ENCODE measurements at places on chromosomes 6 and 20. TPM values are rescaled to one million over a fixed set of nuclear protein-coding genes. Genes with fewer than 3 reads are reported as not detected.
A peak's percentile ranks its signal among the peaks of the same experiment; 100 is the strongest.

GRCh38 chr20:44946271-44946852 is 13.8 kb downstream of the TOMM34 start:
- no peaks in the 10 kb centered on the region for H3K4me1 ChIP-seq
- H3K4me3 ChIP-seq: no peak overlapping the region
- no peaks in the 10 kb centered on the region for H3K27me3 ChIP-seq
- H3K36me3 ChIP-seq: peaks cover 37% of the 10 kb centered on the region
- no peak for DNase-seq
- H3K27ac ChIP-seq: no peak overlapping the region

The UNC93A gene
- not detected for total RNA-seq

GRCh38 chr6:72524011-72524645 is 97.7 kb upstream of the KCNQ5 start:
- no peaks in the 10 kb centered on the region for H3K4me1 ChIP-seq
- H3K36me3 ChIP-seq: no peaks in the 10 kb centered on the region
- no peak overlapping the region for H3K27ac ChIP-seq
- H3K27me3 ChIP-seq: no peaks in the 10 kb centered on the region

The C20orf204 gene
- total RNA-seq: 0.85 TPM

DNA sequence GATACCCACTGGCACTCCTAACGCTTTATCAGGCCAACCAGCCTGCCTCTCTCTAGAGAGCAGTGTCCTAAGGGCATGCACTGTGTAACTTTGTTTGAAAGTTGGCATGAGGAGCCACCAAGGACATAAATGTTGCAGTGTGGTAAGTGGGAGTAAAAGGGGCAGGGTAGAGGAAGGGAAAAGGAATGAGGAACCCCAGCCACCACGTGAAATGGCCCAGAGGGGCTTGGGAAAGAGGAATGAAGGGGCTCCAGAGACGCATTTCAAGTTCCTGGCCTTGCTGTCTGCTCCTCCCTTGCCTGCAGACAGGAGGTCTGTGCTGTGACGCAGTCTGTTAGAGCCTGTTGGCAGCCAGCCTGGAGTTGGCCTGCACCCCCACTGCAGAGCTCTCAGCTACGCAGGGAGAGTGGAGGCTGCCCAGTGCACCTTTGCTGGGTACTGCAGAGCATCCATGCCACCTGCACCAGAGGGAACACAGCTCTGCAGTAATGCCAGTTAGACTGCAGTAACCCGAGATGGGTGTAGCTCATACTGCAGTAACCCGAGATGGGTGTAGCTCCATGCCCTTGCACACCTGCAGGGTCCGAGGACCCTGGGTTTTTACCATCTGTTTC is 86.8 kb upstream of the SNAP25 start:
- peaks cover 20% of the 10 kb centered on the region for H3K4me1 ChIP-seq
- H3K36me3 ChIP-seq: no peaks in the 10 kb centered on the region
- peak; percentile 66 for DNase-seq
- H3K27ac ChIP-seq: no peak overlapping the region
- no peaks in the 10 kb centered on the region for H3K27me3 ChIP-seq

The C20orf144 gene
- total RNA-seq: 0.66 TPM

- no peak overlapping the region for H3K4me3 ChIP-seq
- H3K36me3 ChIP-seq: no peaks in the 10 kb centered on the region
- H3K27ac ChIP-seq: no peak overlapping the region
- H3K4me1 ChIP-seq: peaks cover 16% of the 10 kb centered on the region
- DNase-seq: no peak
Observed at GRCh38 chr6:138103871-138104270, 3.3 kb downstream of the PERP start.

GRCh38 chr6:166744223-166745134 is 117.4 kb upstream of the RPS6KA2 start:
- no peak overlapping the region for H3K4me3 ChIP-seq
- no peaks in the 10 kb centered on the region for H3K36me3 ChIP-seq
- no peaks in the 10 kb centered on the region for H3K27me3 ChIP-seq
- H3K4me1 ChIP-seq: peaks cover 11% of the 10 kb centered on the region
- H3K27ac ChIP-seq: no peak overlapping the region

DNA sequence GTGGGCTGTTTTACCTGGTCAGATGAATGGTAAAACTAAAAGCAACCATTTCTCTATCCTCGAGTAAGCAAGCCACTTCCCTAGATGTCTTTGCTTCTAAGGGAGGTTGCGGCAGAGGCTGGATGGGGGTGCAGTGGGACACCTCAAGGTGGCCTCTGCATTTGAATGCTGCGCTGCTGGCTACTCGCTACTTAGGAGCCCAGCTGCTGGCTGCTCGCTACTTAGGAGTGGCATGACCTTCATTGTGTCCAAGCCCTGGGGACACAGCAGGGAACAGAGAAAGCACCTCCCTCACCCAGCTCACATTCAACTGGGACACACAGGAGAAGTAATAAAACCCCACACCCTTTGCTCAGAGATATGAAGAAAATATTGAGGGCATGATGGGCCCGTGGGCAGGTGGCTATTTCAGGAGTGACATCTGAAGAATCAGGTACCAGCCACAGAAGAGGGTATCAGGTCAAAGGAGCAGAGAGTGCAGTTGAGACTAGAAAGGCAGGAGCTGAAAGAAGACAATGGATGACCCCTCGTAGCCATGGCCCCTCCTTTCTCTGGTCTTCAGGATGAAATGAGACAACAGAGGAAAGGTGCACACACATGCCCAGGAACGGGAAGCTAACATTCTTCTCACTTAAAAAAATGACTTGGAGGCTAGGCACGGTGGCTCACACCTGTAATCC is 149.4 kb downstream of the ZMYND8 start:
- H3K27ac ChIP-seq: peak overlapping the region; percentile 86
- H3K4me3 ChIP-seq: peak overlapping the region; percentile 22
- DNase-seq: peak; percentile 47
- no peaks in the 10 kb centered on the region for H3K27me3 ChIP-seq
- H3K4me1 ChIP-seq: peaks cover 18% of the 10 kb centered on the region

DNA sequence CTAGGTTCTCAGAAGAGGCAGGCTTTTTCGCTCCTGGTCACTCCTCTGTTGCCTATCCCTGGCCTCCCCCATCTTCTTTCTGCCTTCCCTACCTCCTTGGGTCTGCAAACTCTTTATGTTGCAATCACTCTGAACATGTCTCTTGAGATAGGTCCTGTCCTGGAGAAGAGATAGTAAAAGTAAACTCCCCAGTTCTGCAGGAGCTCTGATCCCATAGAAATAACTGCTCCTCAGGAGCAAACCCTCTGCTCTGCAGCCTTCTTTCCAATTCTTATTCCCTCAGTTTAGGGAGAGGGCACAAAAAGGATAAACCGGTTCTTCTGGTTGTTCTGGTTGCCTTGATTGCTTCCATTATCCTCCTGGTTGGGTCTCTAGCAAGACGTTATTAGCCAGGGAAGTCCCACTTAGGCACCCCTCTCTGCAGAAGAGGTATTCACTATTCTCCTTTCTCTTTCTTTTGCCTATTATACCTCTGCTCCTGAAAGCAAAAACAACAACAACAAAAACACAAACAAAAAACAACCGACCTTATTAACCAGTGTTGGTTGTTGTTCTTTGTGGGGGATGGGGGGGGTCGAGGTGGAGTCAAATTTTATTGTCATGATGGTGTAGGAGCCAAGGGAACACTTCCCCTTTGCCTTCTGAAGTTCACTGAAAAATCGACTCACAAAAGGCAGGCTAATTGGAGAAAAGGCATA is 973 bp downstream of the TRIM38 start:
- H3K27ac ChIP-seq: no peak overlapping the region
- DNase-seq: peak; percentile 93
- 0 out of 2 replicates have a peak, but pooled peaks cover 11% of the 10 kb centered on the region for H3K36me3 ChIP-seq
- peaks cover 51% of the 10 kb centered on the region for H3K4me1 ChIP-seq
- peak overlapping the region; percentile 40 for H3K4me3 ChIP-seq
- peaks cover 21% of the 10 kb centered on the region for H3K27me3 ChIP-seq

- no peak for DNase-seq
- peaks cover under 1% of the 10 kb centered on the region for H3K4me1 ChIP-seq
- no peak overlapping the region for H3K27ac ChIP-seq
- no peak overlapping the region for H3K4me3 ChIP-seq
- no peaks in the 10 kb centered on the region for H3K27me3 ChIP-seq
- H3K36me3 ChIP-seq: no peaks in the 10 kb centered on the region
Observed at GRCh38 chr6:39681674-39682121, 43.5 kb downstream of the KIF6 start.

GRCh38 chr6:456887-457286 is 65.3 kb downstream of the IRF4 start:
- no peak for DNase-seq
- H3K27me3 ChIP-seq: no peaks in the 10 kb centered on the region
- no peaks in the 10 kb centered on the region for H3K36me3 ChIP-seq

DNA sequence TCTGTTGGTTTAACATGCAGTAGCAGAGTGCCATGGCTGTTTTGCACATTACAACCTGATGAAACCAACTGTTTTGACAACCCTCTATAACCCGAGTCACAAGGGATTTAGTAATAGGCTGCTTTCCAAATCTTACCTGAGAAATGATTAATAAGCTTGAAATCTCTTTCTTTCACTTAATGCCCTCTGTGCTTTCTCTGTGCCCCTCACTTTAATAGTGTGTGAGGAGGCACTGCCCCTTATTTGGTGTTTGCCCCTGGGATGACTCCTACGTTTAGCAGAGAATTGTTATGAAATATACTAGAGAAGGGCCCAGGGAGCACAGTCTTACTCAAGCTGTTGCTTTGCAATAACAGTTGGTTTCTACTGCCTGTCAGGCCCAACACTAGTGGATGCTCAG is 31.0 kb upstream of the PTCHD4 start:
- H3K27me3 ChIP-seq: no peaks in the 10 kb centered on the region
- no peaks in the 10 kb centered on the region for H3K4me1 ChIP-seq
- no peak overlapping the region for H3K27ac ChIP-seq

The SPATS1 gene
- not detected for total RNA-seq

DNA sequence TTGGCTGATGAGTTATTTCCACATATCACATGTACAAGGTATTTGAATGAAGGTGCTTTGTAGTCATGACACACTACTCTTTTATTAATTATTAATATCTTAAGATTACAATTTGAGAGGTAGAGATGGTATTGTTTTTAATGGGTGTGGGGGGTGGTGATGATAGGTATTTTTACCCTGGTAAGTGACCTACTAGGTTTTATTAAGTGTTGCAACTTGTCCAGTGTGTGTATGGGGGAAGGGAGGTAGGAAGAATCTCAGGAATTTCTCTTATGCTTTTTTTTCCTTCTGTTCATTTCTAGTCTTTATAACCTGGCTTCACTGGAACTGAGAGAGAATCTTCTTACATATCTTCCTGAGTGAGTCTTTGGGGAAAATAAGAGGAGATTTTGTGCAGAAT is 101.4 kb downstream of the LRRC1 start:
- no peak overlapping the region for H3K4me3 ChIP-seq
- H3K4me1 ChIP-seq: peaks cover 14% of the 10 kb centered on the region
- no peaks in the 10 kb centered on the region for H3K27me3 ChIP-seq
- no peak overlapping the region for H3K27ac ChIP-seq
- H3K36me3 ChIP-seq: peaks cover 4% of the 10 kb centered on the region
- peak; percentile 24 for DNase-seq

The BPIFA1 gene
- total RNA-seq: not detected

- no peaks in the 10 kb centered on the region for H3K36me3 ChIP-seq
- H3K4me1 ChIP-seq: no peaks in the 10 kb centered on the region
- DNase-seq: no peak
- H3K4me3 ChIP-seq: no peak overlapping the region
- no peak overlapping the region for H3K27ac ChIP-seq
Observed at GRCh38 chr6:18179770-18180356, 24.6 kb downstream of the KDM1B start.

GRCh38 chr6:68990317-68990716 is 355.2 kb downstream of the ADGRB3 start:
- no peaks in the 10 kb centered on the region for H3K36me3 ChIP-seq
- H3K27ac ChIP-seq: no peak overlapping the region
- H3K4me1 ChIP-seq: peaks cover 5% of the 10 kb centered on the region
- DNase-seq: no peak
- no peaks in the 10 kb centered on the region for H3K27me3 ChIP-seq

- DNase-seq: no peak
- 0 out of 2 replicates have a peak, but pooled peaks cover 3% of the 10 kb centered on the region for H3K36me3 ChIP-seq
- no peak overlapping the region for H3K27ac ChIP-seq
- H3K4me1 ChIP-seq: no peaks in the 10 kb centered on the region
- no peaks in the 10 kb centered on the region for H3K27me3 ChIP-seq
Observed at GRCh38 chr6:100617633-100618350, 153.1 kb upstream of the SIM1 start.

The PRICKLE4 gene
- total RNA-seq: 0.66 TPM

DNA sequence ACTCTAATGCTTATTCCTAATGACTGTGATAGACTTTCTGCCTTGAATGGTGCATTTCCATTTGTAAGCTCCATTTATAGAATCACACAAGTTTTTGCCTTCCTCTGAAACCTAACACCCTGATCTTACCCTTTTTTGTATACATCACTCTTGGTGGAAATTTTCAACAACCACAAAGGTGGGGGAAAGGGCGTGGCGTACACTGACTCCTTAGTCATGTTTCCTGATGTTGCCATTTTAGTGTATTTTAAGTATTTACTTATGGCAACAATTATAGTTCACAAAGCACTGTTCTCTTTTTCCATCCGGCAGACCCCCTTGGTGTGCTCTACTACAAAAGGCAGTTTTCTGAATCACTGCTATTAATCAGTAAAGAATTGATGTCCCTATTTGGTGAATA is 92.0 kb downstream of the ATXN1 start:
- H3K4me1 ChIP-seq: peaks cover 13% of the 10 kb centered on the region
- H3K27me3 ChIP-seq: no peaks in the 10 kb centered on the region
- no peak overlapping the region for H3K27ac ChIP-seq
- H3K36me3 ChIP-seq: no peaks in the 10 kb centered on the region

The ZSCAN23 gene
- total RNA-seq: 3.1 TPM

Measured in GM23338 (cell line).